ENCODE measurements at places on chromosomes 7 and 10.

- DNase-seq = no peak
Observed at GRCh38 chr10:125127110-125127509, 33.3 kb downstream of the CTBP2 start.

- no peak for DNase-seq
Observed at GRCh38 chr7:11655163-11655562, 176.8 kb downstream of the THSD7A start.

DNA sequence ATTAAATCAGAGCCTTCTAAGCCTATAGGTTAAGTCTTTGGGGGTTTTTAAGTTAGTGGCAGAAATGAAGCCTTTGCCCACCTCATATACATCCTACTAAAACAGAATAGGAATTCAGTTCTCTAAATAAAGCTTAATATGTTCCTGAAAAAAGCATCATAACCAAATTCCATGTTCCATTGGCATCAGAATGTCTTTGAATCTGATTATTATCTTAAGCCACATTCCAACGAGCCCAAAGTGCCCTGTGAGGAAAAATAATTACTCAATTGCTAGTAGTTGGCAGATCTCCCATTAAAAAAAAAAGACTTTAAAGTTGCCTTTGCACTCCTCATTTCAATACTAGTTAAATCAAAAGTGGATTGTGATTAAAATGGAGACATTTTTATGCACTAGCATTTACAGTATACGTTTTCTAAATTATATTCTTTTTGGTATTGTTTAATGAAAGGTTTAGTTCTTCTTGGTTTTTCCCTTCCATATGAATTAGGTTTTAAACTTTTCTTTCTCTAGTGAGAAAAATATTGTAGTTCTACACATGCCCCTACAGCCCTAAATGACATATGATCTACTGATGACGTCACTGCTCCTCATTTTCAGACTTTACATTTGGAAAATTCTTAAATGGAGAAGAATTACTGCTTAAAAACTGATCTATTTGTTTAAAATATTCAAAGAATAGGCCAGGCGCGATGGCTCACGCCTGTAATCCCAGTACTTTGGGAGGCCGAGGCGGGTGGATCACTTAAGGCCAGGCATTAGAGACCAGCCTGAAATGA lies 54.3 kb upstream of the CABCOCO1 start:
- DNase-seq = no peak

DNA sequence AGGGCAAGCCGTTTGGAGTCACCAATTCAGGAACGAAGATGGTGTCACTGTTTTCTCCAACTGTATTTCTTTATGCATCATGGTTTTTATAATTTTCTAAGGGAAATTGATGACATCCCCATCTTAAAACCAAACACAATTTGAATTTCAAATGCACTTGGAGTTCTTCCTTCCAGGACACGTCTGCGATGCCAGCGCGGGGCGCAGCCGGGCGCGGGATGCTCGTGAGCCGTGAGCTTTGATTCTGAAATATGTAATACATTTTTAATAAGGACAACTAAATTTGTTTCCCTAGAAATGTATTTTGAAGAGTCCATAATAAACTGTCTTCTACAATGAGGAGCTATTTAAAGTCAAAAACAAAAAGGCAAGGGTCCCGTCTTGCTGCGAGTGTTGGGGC lies 492.1 kb downstream of the DNAJB6 start:
- DNase-seq = no peak

GRCh38 chr7:69703099-69703498 lies 104.8 kb downstream of the AUTS2 start:
- no peak for DNase-seq

GRCh38 chr10:100025576-100025975 lies 15.8 kb upstream of the DNMBP start:
- DNase-seq = no peak

- DNase-seq = no peak
Observed at GRCh38 chr10:123870260-123870659, 21.3 kb downstream of the CPXM2 start.

GRCh38 chr7:19749658-19750057 lies 23.8 kb downstream of the TMEM196 start:
- DNase-seq = no peak

DNA sequence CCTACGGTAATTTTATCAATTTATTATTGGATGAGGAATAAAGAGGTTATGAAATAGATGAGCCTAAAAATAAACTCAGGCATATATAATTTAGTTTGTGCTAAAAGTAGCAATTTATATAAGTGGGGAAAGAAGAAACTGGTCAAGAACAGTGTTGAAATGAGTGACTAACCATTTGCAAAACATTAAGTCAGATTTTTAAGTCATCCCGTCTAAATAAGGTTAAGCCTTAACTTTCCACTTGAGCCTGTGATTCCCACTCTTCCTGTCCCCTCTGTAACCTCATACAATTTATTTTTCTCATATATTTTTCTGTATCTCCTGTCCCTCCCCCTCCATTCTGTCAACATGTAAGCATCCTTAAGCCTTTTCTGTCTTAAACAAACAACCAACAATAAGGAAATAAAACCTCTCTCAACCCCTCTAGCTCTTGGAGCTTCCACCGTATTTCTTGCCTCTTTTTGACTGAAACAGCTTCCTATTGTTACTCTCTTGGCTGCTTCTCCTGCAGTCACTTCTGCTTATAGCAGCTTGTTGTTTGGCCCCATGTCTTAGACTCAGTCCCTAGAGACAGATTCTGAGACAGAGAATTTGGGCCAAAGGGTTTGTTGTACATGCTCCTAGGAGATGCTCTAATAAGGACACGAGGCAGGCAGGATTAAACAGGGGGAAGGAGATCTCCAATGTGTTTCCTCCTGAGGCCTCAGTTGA lies 109.7 kb downstream of the GNAI1 start:
- no peak for DNase-seq

DNA sequence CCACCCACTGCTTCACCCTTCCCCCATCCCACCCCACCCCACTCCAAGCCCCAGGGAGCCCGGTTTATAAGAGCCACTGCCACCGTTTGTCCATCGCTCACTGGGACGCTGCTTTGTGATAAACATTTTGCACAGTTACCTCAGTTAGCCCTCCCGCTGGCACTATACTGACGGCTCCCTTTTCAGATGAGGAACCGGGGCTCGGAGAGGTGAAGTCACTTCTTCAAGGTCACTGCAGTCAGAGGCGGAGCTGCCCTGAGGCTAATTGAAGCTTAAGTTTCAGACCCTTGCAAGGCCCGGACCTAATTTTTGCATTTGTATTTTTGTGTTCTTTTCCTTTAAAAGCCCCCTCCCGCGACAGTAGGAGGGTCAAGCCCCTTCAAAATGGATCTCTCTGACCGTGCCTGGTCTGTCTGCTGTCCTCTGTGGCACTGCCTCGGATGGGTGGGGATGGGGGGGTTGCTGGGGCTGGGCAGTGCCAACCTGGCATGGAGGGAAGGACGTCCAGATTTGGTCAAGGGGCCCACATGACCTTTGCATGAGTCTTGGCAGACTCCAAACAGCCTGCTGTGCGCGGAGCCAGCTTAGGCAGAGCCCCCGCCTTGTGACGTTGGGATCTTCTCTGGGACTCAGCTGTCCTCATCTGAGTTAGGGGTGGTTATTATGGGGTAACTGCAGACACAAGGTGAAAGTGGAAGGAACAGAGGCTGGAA lies 17.7 kb upstream of the NODAL start:
- no peak for DNase-seq

- no peak for DNase-seq
Observed at GRCh38 chr7:30545791-30546555, 41.3 kb upstream of the GGCT start.

DNA sequence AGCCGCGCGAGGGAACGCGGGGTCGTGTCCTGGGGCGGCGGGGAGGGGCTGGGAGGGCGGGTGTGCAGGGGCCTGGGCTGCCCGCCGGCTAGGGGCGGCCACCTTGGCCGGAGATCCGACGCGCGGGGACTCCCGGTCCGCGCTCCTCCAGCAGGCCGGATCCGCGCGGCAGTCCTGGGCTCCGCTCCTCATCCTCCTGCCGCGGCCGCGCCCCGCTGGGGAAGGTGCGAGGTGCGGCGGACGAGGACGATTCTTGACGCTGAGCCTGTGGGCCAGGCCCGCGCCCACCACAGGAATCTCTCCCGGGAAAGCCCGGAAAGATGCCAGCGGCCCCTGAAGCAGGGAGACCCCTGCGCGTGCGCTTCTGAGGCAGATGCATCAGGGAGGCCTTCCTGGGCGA lies 6.6 kb upstream of the OGDHL start:
- DNase-seq = no peak

DNA sequence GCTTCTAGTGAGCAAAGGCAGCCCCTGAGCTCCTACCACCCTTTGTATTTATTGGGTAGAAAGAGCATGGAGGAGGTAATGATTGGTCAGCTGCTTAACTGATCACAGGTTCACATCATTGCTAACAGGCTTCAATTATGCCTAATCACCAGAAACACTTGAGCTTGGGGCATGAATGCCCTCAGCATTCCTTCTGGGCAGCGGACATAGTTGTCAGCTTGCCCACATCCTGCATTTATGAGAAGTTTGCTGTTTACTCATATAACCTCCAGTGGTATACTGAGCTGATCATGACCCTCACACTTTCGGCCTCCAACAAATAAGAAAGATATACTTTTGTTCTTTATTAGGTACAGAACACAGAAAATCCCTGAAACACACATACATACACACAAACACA lies 140.3 kb upstream of the ODAD2 start:
- DNase-seq = no peak

GRCh38 chr10:22369434-22370072 lies 24.3 kb downstream of the SPAG6 start:
- no peak for DNase-seq

DNA sequence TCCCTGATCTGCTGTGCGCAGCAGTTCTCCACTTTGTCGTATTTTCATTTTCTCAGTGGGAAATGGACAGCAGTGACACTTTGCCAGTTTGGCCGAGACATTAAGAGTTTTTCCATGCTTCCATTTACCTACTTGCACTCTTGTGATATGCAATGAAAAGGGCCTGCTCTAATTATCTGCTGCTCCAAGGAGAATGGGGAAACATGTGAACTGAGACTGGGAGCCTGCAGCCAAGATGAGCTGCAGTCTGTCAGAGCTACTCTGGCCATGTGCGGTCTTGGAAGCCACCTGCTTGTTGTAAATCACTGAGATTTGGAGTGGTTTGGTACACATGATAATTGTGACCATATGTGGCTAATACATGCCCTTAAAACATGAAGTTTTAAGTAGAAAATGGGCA lies 586.6 kb upstream of the POT1 start:
- no peak for DNase-seq

GRCh38 chr7:18455606-18456005 lies 39.9 kb upstream of the HDAC9 start:
- no peak for DNase-seq

DNA sequence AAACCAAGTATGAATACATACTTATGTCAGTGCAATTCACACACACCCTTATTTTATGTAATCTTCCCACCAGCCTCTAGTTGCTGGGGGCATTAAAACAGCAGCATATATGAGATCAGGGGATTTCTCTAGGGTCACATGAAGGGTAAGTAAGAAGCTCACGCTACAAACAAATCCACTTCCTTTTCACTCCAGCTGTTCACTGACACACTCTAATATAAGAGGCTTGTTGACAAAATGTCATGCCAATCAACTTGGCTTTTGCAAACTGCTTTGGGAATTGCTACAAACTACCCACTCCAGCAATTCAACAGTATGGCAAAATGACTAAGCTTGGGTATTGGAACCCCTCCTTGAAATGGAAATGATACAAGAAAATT lies 10.3 kb downstream of the FAM3C start:
- DNase-seq = no peak

DNA sequence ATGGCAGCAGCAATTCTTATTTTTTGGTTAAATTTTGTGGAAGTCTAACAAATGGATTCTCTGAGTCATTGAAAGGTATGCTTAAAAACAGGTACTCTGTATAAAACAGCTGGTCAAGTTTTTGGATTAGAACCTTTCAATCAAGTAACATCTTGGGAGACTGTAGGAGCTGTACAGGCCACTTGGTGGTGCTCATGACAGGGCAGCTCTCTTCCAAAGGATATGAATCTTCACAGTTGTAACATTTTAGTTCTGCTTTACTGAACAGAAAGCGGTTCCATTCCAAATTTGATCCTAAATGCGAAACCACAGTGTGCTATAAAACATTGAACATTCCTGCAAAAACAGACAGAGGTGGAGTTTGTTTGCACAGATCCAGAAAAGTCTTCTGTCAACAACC lies 44.5 kb upstream of the AGR3 start:
- DNase-seq = peak; percentile 57

- DNase-seq = no peak
Observed at GRCh38 chr7:89067048-89067447, 271.5 kb upstream of the TEX47 start.

GRCh38 chr10:24723386-24723787 lies 300 bp downstream of the ARHGAP21 start:
- peak; percentile 39 for DNase-seq

DNA sequence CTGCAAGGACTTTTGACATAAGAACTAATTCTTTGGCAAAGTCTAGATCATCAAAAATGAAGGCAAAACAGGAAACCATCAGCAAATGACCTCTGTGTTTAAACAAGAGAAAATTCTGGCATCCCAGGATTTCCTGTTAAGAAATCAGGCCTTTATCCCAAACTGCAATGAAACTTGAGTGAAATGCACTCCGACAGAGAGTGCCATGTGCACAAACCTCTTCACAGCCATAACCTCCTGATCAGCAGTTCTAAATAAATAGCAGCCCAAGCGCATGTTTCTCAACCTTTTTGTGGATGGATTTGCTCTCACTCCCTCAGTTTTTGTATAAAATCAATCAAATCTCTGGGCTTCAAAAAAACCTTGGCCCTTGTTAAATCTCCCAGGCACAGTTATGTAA lies 107.7 kb upstream of the EEPD1 start:
- no peak for DNase-seq

DNA sequence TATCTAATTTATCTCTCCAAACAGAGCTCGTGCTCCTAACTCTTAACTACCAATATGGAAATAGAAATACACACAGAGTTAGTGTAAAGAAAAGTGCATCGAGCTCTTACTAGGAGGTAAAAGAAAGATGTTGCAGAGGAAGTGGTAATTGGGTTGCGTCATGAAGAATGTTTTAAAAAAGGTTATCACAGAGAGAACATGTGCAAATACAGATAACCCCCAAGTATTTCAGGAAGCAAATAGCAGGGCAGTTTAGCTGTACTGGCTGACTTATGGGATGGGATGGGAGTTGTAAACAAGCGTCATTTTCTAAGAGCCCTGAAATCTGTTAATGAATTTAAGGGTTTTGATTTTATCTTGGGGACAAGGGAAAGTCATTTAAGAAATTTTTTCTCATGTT lies 153.9 kb downstream of the AGMO start:
- no peak for DNase-seq

Measured in activated CD8-positive, alpha-beta T cell treated with anti-CD3 and anti-CD28 coated beads, Interleukin-2, amount 10 ng/mL, durations not matched to agents 7 days and 5 days (primary cell).